ENCODE measurements at places on chromosomes 16 and 17.

GRCh38 chr16:6300523-6300922 lies 1032.1 kb upstream of the RBFOX1 start:
- no peak for DNase-seq

GRCh38 chr16:21100447-21100846 lies 50.2 kb downstream of the DNAH3 start:
- DNase-seq, result no peak

- no peak for DNase-seq
Observed at GRCh38 chr16:60905811-60906210, 1130.4 kb downstream of the CDH8 start.

GRCh38 chr17:28045304-28045703 lies 2.8 kb downstream of the NLK start:
- no peak for DNase-seq

DNA sequence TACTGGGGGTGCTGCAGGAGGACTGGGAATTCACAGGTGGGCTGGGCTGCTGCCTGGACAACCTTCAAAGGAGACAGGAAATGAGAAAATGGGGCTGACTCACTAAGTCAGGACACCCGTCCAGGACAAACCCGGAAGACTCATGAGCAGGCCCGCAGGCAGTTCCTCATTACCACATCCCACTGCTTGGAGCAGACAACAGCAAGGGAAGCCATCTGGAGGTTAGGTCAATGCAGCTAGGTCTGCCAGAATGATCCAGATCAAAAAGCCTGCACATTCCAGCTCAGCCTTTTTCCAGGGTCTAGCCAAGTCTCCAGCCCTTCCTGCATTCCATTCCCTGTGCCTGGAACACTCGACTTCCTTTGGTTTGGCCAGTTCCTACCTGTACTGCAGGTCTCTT lies 536.5 kb upstream of the CDH11 start:
- DNase-seq, result no peak

- no peak for DNase-seq
Observed at GRCh38 chr17:74862919-74863318, 3.2 kb upstream of the GRIN2C start.

DNA sequence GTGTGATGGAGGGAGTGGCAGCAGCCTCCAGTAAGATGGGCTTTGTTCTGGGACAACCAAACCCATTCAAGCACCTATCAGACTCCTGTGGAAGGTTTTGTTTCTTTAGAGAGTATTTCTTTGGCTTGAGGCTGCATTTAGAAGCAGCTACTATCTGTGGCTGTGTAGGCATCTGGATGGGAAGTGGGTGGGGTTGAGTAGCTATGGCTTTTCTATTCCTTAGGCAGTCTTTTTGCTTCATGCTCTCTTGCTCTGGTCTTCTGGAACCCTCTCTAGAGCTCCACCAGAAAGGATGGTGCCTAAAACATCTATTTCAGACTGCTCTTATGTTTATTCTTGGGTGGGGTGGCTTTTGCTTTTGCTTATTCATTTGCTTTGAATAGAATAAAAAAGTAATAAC lies 19.9 kb downstream of the TNRC6A start:
- DNase-seq, result no peak

DNA sequence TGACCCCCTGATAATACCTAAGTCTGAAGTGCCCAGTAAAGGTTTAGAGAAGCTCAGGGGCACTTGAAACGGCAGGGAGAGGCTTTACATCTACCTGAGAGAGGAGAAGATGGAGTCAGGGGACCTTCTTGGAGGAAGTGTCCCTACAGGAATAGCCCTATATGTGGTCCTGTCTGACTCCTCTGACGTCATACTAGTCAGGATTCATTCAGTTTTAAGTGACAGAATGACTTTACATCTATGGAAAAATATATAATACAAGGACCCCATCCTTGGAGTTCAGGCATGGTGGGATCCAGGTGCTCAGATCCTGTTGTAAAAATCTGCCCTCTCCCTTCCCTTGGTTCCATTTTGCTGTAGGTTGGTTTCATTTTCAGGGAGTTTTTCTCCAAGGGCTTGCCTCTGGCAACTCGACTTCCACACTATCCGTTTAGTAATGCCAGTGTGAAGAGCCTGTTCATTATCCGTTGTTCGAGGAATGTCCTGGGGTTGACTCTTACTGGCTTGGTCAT lies 205.6 kb downstream of the IRF8 start:
- DNase-seq, result no peak

- peak; percentile 36 for DNase-seq
Observed at GRCh38 chr16:56669005-56669839, at the start of gene MT1H. MT1H (plus strand) TSS chr16:56669814; CDS start chr16:56669885, 71 bp downstream.

DNA sequence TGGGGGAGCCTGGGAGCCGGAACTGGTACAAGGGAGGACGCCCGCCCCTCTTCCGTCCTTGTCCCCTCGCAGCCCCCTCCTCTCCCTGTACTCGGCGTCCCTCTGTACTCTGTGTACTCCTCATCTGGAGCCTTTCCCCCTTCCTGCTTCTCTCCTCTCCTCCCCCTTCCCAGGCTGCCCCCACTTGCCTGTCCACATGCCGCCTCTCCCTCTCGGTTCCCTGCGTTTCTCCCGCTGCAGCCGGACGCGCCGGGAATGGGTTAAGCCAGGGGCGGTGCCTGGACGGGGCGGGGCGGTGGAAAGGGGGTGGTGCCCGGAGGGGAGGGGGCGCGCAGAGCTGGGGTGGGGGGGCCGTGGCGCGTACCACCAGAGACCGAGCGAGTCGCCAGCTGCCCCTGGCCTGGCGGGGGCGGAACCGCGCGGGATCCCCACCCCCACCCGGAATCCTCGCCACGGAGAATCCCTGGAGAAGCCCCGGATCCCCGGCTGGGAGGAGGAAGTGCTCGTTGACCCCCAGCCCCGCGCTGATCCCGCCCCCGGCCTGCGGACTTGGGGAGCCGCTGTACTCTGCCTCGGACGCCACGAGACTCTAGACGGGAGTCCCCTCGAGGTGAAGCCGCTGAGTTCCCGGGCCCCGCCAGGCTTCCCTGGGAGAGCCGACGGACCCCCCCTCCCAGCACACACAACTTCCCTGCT lies 22.6 kb downstream of the GJD3 start:
- no peak for DNase-seq

- DNase-seq, result no peak
Observed at GRCh38 chr17:82495844-82496528, 23.5 kb upstream of the FOXK2 start.

DNA sequence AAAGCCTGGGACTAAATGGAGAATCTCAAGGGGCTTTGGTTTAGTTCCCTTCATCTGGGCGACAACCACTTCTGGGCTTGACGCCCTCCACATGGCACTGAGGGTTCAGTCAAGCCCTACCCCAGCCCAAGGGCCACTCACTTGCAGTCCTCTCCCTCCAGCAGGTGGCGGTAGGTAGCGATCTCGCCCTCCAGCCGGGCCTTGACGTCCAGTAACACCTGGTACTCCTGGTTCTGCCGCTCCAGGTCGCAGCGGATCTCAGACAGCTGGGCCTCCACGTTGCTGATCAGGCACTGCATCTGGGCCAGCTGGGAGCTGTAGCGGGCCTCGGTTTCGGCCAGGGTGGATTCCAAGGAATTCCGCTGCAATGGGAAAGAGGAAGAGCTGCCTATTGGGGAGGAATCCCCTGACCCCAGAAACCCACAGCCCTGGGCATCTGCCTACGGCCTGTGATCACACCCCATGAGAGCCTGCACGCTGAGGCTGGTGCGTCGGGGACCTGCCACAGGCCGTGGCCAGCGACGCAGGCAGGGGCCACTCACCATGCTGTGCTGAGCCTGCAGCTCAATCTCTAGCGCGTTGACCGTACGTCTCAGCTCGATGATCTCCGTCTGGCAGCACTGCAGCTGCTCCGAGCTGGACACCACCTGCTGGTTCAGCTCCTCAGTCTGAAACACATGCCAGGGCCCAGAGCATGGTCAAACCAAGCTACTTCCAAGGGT lies 2.7 kb downstream of the KRT36 start:
- DNase-seq, result peak; percentile 43

DNA sequence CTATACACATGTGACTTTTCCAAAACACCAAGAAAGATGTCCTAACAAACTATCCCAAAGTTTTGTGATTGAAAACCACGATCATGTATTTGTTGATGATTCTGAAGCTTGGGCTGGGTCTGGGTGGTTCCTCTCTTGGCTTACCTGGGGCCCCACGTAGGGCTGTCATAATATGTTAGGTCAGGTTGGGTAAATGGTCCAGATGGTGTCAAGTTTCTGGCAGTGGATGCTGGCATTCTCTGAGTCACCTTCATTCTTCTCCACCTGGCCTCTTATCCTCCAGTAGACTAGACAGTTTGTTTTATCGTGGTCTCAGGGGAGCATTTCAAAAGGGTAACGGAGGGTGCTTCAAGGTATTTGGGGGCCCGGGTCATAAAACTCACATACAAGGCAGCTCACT lies 39.4 kb downstream of the SYCE1L start:
- DNase-seq, result no peak

DNA sequence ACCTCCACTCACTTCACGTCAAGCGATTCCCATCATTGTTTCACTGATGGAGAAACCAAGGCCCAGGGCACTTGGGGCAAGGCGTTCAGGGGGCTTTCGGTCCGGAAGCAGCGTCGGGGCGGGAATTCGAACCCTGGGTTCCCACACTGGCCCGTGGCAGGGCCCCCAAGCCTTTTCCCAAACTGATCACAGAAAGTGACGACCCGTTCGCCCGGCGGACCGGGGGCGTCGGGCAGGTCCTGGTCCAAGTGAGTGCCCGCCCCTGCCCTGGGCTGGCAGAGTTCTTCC lies 856 bp upstream of the MON1B start:
- DNase-seq, result no peak

- no peak for DNase-seq
Observed at GRCh38 chr17:31318851-31319661, 2.4 kb downstream of the EVI2A start.

DNA sequence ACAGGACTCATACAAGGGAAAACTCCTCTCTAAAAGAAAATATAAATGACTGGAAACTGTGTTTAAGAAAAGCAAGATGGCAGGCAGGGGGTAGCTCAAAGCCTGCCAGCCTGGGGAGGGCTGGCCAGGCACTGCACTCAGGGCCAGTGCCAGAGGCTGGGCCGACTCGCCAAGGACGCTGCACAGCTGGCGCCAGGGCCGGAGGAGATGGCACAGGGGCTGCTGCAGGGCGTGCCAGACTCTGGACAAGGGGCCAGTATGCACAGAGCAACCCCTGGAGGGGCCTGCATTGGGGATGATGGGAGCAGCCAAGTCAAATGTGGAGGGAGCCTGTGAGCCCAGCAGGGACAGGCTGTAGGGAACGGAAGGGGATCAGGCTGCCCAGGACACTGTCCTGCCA lies 4.0 kb downstream of the PKMYT1 start:
- DNase-seq, result no peak

DNA sequence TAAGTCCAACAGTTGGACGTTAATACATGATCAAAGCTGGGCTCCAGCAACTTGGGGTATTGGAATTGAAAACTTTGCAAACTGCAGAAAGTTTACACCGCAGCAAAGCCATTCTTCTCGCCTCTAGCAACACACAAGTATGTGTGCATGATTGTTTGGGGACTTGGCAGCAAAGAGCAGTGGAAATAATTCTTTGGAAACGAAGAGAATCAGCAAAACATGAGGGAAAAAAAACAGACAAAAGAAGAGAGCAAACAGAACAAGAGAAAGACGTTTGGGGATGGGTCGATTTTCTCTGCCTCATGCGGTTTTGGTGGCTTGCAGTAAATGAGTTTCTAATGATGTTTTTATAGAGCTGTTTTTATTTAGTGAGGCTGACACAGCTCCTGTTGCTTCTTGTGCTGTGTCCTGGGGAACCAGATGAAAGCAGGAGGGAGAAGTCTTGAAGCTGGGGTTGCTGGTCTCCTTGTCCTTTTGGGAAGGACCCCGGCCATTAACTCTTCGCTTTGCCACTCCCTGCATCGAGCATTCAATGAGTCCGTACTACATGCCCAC lies 502.9 kb downstream of the GRIN2A start:
- no peak for DNase-seq

DNA sequence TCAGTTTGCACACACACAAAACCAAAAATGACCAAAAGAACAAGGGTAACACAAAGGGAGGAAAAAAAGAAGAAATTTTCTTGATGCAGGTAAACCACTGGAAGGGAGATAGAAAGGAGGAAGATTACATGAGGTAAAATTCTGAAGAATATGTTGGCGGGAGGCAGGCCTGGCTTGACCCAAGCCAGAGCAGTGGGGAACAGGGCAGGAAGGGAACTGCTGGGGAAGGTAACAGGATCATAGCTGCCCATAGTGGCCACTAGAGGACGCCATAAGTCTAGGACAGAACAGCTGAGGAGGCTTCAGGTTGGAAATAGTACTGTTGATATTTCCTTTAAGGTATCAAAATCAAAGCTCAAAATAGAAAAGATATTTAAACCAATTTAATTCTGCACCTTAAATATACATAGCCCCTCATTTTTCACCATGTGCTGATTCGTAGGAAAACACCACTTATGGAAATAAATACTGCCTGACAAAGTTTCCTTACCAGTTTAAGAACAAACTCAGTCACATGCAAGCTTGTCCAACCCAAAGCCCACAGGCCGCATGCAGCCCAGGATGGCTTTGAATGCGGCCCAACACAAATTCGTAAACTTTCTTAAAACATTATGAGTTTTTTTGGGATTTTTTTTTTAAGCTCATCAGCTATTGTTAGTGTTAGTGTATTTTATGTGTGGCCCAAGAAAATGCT lies 15.5 kb downstream of the VPS35 start:
- DNase-seq, result peak; percentile 38

GRCh38 chr17:54979657-54980056 lies 11.1 kb downstream of the STXBP4 start:
- DNase-seq, result no peak

- no peak for DNase-seq
Observed at GRCh38 chr17:45294506-45294905, 22.3 kb downstream of the MAP3K14 start.

DNA sequence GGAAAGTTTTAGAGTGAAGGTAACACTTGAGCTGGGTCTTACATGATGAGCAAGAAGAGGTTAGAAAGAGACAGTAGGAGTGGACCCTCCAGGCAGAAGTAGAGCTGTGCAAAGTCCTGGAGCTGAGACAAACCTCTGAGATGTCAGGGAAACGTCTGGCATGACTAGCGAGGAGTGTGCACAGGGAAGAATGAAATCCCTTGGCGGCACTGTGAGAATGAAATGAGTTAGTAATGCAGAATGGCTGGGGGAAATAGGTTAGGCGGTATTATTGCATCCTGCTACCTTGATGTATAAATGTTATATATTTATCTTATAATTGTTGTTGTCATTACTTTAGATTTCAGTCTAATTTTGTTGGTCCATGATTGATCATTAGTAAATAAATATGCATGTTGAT lies 457.9 kb upstream of the CCL2 start:
- no peak for DNase-seq

- no peak for DNase-seq
Observed at GRCh38 chr16:13793841-13794409, 126.0 kb upstream of the ERCC4 start.

All from stimulated activated CD4-positive, alpha-beta T cell treated with anti-CD3 and anti-CD28 coated beads, Interleukin-1b, Interleukin-23, amount 100 ng/mL, for 48 hours (primary cell).